Thymus (tissue), 14 donors: ENCODE measurements at places on chromosomes 1 and 21.

DNA sequence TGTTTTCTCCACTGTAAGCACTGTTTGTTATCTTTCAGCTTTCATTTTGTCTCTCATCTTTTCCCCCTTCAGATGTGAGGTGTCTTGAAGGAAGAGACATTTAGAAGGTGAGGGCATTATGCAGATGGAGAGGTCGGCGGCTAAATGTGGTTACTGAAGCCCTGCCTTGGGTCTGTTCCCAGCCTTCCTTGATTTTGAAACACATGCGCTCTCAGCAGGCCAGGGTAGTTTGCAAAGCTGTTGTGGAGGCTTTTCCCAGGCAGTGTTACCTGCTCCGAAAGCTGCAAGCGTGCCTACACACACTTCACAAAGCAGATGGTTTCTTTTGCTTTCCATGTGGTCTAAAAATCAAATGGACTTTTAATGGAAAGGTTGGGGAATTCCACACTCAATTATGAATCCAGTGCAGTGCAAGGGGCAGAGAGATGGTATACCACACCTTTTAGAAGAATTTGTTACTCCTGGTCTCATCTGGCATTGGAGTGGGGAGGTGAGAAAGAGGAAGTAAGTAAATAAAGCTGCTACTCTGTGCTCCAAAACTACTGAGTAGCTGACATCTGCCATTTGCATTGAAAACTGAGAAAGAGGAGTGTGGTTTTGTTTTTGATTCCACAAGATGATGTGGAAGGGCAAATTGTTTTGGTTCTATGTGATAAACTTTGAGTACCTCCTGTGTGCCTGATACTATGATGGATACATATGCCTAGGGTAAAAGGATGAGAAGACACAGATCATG lies 91.9 kb downstream of the NFIA start:
- H3K4me3 ChIP-seq, result no peak overlapping the region
- H3K27ac ChIP-seq, result no peak overlapping the region
- no peaks in the 10 kb centered on the region for H3K27me3 ChIP-seq
- H3K36me3 ChIP-seq, result no peaks in the 10 kb centered on the region
- no peak for DNase-seq

GRCh38 chr1:22796642-22797041 lies 86.0 kb downstream of the EPHB2 start:
- H3K27me3 ChIP-seq, result no peaks in the 10 kb centered on the region
- H3K4me3 ChIP-seq, result no peak overlapping the region
- no peak overlapping the region for H3K27ac ChIP-seq
- no peaks in the 10 kb centered on the region for H3K36me3 ChIP-seq
- no peak for DNase-seq
- H3K4me1 ChIP-seq, result no peaks in the 10 kb centered on the region

GRCh38 chr1:117641536-117641935 lies 35.7 kb downstream of the TENT5C start:
- no peak overlapping the region for H3K27ac ChIP-seq
- H3K36me3 ChIP-seq, result no peaks in the 10 kb centered on the region
- H3K27me3 ChIP-seq, result peaks cover 62% of the 10 kb centered on the region
- no peaks in the 10 kb centered on the region for H3K4me1 ChIP-seq

- no peak overlapping the region for H3K27ac ChIP-seq
- no peaks in the 10 kb centered on the region for H3K4me1 ChIP-seq
- no peaks in the 10 kb centered on the region for H3K36me3 ChIP-seq
- H3K4me3 ChIP-seq, result no peak overlapping the region
- peaks cover 2% of the 10 kb centered on the region for H3K27me3 ChIP-seq
- DNase-seq, result no peak
These were observed 220.5 kb downstream of the TRABD2B start for GRCh38 chr1:47776667-47777131.

DNA sequence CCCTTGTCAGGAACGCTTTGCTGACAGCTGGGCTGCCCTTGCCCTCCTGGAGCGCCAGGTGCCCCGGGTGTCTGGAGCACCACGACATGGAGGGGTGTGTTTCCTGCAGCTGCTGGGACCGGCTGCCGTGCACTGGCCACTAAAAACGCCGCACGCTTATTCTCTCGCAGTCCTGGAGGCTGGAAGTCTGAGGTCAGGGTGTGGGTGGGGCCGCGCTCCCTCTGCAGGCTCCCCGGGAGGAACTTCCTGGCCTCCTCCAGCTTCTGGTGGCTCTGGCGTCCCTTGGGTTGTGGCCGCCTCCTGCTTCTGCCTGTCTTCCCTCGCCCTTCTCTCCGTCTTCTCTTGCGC lies 28.0 kb upstream of the PLCH2 start:
- no peaks in the 10 kb centered on the region for H3K36me3 ChIP-seq
- no peak for DNase-seq
- H3K4me1 ChIP-seq, result no peaks in the 10 kb centered on the region

DNA sequence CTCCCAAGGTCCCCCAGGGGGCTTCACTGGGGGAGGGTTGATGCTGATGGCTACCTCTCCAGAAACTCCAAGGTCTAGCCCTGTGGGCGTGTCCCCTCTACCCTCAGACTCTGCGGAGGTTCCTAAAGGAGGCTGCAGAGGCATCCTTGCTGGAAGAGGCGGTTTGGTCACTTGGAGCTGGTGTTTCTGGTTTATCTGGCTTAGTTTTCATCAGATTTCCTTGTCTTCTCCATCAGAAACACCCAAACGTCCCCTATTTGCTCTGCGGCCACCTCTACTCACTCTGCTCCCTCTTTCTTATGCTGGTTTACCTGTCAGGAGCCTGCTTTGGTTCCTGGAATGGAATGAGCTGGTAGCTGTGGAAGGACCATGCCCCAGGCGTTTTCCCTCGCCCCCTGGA lies 2.5 kb downstream of the PKP1 start:
- peaks cover 20% of the 10 kb centered on the region for H3K4me1 ChIP-seq
- peak overlapping the region; percentile 21 for H3K27ac ChIP-seq
- no peak overlapping the region for H3K4me3 ChIP-seq
- no peaks in the 10 kb centered on the region for H3K36me3 ChIP-seq

DNA sequence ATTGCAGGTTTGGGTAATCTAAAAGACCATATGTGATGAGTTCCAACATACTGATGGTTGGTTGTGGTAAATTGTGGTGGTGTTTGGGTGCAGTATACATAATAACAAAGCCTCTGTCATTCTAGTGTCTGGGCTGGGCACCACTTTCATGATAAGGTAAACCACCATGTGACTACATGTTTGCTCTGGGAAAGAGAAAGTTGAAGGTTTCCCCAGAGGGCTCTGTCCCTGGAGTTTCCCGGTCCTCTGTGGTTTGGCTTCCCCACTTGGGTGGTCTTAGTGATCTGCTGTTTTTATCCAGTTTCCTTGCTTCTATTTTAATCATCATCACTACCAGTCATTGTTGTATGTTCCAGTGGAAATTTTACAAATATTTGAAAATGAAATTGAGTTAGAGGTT lies 55.9 kb upstream of the TSPAN2 start:
- H3K4me3 ChIP-seq, result no peak overlapping the region
- DNase-seq, result no peak
- H3K36me3 ChIP-seq, result no peaks in the 10 kb centered on the region

- H3K4me1 ChIP-seq, result no peaks in the 10 kb centered on the region
- no peak overlapping the region for H3K4me3 ChIP-seq
These were observed 6.4 kb downstream of the OR2C3 start for GRCh38 chr1:247529771-247530355.

DNA sequence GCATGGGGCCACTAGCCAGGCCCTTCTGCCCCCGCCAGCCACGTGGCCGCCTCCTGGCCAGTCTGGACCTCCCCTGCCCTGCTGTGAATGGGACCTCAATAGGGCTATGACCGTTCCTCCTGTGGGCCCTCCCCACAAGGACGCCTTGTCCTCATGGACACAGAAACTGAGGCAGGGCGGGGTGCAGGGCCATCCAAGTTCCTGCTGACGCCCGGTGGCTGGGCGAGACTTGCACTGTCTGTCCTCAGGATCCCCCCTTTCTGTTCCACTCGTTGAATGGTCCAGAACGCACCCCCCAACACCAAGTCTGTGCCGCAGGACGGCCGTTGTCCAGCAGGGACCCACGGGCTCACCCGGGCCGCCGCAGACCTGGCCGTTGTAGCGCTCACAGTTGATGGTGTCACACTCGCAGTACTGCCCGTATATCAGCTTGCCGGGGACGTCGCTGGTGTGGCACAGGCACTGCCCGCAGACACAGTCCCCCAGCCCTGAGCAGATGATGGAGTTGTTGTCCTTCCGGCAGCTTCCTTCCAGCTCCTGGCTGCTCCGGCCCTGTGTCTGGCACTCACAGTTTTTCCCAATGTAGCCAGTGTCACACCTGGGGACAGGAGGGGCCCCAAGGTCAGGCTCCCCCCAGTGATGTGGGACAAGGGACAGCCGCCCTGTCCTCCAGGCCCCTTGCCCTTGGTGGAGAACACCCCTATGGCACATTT lies 16.3 kb upstream of the PTTG1IP start:
- no peaks in the 10 kb centered on the region for H3K4me1 ChIP-seq
- H3K36me3 ChIP-seq, result peaks cover 68% of the 10 kb centered on the region
- H3K27ac ChIP-seq, result no peak overlapping the region

GRCh38 chr1:32702599-32703478 lies at the start of gene SYNC:
Gene SYNC (minus strand): TSS chr1:32702770. CDS start chr1:32702660, 110 bp downstream.
- no peaks in the 10 kb centered on the region for H3K36me3 ChIP-seq
- peak within 1 kb of the TSS; percentile 16 for H3K4me3 ChIP-seq
- no peaks in the 10 kb centered on the region for H3K4me1 ChIP-seq
- DNase-seq, result no peak

DNA sequence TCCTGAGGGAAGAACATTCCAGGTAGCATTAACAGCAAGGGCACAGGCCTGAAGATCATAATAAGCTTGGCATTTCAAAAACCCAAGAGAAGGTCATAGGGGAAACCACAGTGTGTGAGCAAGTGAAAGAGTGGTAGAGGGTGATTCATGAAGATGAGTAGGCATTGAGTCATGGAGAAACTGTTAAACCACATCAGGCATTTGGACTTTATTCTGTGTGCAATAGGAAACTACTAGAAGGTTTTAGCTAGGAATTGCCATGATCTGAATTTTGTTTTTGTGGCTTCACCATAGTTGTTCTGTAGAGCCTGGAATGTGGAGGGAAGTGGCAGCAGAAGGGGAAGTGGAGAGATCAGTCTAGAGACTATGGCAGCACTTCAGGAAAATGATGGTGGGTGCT lies 359.0 kb upstream of the PTBP2 start:
- DNase-seq, result no peak
- H3K36me3 ChIP-seq, result no peaks in the 10 kb centered on the region
- H3K4me3 ChIP-seq, result no peak overlapping the region
- no peak overlapping the region for H3K27ac ChIP-seq
- H3K27me3 ChIP-seq, result no peaks in the 10 kb centered on the region
- H3K4me1 ChIP-seq, result no peaks in the 10 kb centered on the region

DNA sequence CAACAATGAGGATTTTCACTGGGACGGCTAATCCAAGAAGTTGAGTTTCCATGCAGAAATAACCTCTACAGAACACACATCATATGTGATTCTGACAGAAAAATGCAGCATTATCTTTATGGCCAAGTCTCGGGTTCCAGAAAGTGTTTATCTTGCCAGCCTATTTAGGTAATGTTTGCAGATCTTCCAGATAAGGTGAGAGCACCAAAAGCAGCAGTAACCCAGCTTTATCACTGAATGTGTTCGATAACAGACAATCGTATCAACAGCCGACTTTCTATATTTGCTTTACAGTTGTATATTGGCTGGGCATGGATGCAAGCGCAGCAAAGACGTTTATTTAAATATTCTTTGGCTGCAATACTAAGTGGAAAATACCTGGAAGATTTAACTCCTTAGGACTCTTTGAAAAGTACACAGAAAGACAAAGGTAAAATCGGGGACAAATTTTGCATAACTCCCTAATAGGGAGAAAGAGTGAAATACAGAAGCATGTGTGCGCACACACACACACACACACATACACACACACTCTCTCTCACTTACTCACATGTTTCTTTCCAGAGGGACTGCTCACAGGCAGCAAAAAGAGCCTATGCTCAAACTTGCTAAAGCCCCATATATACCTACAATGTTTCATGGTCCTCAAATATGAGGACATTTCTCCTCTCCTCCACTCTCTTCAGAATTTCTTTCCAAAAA lies 3.0 kb upstream of the CTSK start:
- H3K36me3 ChIP-seq, result peaks cover 35% of the 10 kb centered on the region
- no peak overlapping the region for H3K27ac ChIP-seq
- H3K4me3 ChIP-seq, result no peak overlapping the region
- no peaks in the 10 kb centered on the region for H3K27me3 ChIP-seq

GRCh38 chr1:192887426-192887825 lies 78.6 kb downstream of the RGS2 start:
- no peaks in the 10 kb centered on the region for H3K27me3 ChIP-seq
- H3K4me3 ChIP-seq, result no peak overlapping the region
- H3K36me3 ChIP-seq, result no peaks in the 10 kb centered on the region
- no peaks in the 10 kb centered on the region for H3K4me1 ChIP-seq

GRCh38 chr1:159439422-159439821 lies at the start of gene OR10J1:
Gene OR10J1 (plus strand): TSS chr1:159439722. CDS start chr1:159439792, 70 bp downstream.
- no peaks in the 10 kb centered on the region for H3K27me3 ChIP-seq
- DNase-seq, result no peak

GRCh38 chr1:163758977-163759670 lies 437.4 kb downstream of the NUF2 start:
- no peaks in the 10 kb centered on the region for H3K4me1 ChIP-seq
- H3K4me3 ChIP-seq, result no peak overlapping the region
- H3K36me3 ChIP-seq, result no peaks in the 10 kb centered on the region
- DNase-seq, result no peak
- H3K27ac ChIP-seq, result no peak overlapping the region
- H3K27me3 ChIP-seq, result no peaks in the 10 kb centered on the region

DNA sequence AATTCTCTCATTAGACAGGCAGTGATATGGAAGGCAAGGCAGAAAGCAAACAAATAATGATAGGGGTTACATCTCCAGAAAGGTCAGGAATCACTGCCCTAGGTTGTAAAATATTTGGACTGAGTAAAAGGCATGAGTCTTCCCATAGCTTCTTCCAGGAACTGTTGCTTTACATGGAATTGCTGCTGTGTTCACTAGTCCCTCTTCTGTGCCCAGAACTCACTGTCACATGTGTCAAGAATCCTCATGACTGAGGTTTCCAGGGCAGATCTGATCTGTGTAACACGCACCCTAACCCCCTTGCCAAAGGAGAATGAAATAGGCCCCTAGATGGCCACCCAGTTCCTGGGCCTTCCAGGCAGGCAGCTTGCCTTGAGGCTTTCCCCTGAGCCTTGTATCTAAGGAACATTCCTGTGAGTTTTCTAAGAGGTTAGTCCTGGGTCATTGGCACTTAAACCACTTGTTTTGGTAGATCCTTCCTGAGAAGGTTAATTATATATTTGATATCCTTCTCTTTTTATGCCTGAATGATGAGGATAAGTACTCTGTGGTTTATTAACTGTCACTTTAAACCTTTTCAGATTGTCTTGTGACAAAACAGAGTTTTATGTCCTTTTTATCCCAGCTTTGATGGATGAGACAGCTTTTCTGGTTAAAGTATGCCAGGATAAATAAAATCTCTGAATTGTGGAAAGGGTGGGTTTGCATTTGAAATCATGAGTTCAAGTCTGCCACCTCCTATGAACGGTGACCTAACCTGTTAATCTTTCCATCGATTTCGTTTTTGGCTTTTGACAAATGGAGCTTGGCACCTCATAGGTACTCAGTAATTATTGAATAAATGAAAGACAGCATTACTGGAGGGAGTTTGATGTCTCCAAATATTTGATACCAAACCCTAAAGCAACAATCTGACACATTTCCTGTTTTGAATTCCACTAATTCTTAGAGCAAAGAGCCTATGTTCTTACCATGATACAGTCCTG lies 163.3 kb downstream of the DHRS3 start:
- H3K4me1 ChIP-seq, result peaks cover 18% of the 10 kb centered on the region
- no peak overlapping the region for H3K4me3 ChIP-seq
- H3K27ac ChIP-seq, result no peak overlapping the region
- peaks cover 2% of the 10 kb centered on the region for H3K36me3 ChIP-seq

GRCh38 chr1:24317956-24318614 lies 1.1 kb upstream of the GRHL3 start:
- no peaks in the 10 kb centered on the region for H3K36me3 ChIP-seq
- DNase-seq, result no peak
- H3K27ac ChIP-seq, result no peak overlapping the region
- H3K27me3 ChIP-seq, result peaks cover 39% of the 10 kb centered on the region
